ENCODE measurements at places on chromosomes 2 and 18.

DNA sequence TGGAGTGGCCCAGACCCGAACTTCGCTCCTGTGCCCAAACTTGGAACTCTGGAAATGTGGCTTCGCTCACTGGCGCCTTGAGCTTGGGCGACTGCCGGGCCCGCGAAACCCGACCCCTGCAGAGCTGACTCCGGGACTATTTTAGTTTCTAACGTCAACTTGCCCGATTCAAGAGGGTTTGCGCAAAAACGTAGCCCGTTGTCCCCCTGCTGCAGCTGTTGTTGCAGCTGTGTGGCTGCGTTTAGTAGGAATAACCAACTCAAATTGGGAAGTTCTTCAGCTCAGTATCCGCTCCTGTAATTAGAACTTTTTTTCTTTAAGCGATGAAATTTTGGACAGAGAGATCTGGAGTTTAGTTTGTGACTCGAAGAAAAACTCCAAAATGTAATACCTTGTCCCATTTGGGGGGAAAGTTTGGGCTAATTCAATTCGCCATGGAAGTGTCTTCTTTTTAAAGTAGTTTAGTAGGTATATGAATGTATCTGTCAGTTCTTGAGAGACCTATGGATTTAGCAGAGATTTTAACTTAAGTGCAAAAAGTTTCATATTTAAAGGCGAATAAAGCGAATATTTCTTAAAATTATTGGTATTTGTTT is 559 bp downstream of the MYL12A start:
- DNase-seq, result no peak

DNA sequence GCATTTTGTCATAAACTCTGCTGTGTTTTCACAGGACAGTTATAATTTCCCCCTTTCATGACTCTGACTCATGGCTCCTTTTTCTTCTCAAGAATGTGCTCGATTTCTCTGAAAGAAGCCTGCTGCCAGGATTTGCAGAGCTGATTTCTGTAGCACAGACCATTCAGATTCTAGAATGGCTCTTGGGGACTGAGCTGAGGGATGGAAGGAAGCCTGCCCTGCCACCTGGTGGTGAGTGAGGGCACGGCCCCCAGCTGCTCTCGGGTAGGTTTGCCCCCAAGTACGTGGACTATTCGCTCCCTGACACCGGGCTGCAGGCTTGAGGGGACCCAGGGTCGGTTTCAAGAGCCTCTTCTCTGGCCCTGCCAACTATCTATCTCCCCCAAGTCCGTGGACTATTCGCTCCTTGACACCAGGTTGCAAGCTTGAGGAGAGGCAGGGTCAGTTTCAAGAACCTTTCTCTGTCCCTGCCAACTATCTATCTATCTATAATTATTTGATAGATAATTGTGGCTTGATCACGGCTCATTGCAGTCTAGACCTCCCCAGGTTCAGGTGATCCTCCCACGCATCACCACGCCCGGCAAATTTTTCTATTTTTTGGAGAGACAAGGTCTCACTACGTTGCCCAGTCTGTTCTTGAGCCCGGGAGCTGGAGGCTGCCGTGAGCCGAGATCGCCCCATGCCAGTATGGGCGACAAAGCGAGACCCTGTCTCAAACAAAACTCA is 1.4 kb upstream of the SMYD5 start:
- DNase-seq, result peak; percentile 82

- DNase-seq, result peak; percentile 15
Observed at GRCh38 chr2:24214880-24215279, 40.0 kb downstream of the FAM228A start.

DNA sequence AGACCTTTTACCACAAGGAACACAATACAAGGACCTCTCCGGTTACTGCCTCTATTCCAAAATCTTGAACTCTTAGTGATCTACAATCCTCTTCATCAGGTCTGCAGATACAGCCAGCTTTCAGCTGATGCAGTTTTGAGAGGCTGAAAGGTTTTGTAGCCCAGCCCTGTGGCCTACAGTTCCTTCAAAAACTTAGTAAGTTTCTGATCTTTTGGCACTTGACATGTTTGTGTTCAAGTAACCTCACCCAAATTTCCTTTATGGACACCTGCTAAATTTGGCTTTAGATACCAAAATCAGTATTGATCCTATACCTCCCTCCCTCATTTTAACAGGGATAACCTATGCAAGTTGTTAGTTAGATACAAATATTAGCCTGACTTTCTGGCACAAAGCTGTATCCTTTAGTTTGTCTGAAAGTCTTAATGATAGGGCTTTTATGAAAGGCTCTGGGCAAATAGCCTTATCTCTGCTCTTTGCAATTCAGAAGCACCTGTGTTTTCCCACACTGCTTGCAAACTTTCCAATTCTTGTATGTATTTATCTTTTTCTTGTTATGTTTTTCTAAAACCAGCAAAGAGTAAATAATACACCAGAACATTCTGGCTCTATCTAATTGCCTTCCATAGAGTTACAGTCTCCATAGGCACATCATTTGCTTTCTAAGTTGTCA is 650.5 kb upstream of the KLHL29 start:
- DNase-seq, result no peak

- DNase-seq, result no peak
Observed at GRCh38 chr2:169300636-169301530, 61.5 kb downstream of the LRP2 start.

DNA sequence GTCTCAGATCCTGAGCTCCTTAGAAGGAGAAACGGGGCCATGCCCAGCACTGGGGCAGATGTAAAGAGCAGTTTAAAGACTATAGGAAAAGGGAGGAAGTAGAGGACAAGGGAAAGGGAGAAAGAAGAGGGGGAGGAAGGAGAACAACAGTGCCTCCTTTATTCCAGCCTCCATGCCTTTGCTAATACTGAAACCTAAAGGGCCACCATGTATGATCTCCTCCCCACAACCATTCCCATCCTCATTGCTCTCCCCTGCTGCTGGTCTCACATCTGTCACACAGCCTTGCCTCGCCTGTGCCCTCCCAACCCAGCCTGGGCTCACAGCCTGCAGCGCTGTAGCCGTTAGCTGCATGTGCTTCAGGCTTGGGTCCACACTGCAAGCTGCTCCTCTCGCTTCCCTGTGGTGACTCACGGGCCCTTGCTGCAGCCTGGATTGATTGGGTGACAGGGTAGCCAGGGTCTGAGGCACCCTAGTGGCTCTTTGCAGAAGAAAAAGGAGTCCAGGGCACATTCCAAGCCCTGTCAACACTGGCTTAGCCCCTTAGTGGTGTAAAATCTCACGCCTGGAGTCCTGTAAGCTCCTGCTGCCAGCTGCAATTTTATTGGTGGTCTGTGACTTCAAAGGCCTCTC is 281.9 kb downstream of the SRBD1 start:
- no peak for DNase-seq

- DNase-seq, result peak; percentile 15
Observed at GRCh38 chr2:120346667-120347358, 877 bp downstream of the INHBB start.

GRCh38 chr2:168300460-168300859 is 53.1 kb upstream of the STK39 start:
- no peak for DNase-seq

- DNase-seq, result no peak
Observed at GRCh38 chr2:144471305-144472045, 48.4 kb downstream of the ZEB2 start.

DNA sequence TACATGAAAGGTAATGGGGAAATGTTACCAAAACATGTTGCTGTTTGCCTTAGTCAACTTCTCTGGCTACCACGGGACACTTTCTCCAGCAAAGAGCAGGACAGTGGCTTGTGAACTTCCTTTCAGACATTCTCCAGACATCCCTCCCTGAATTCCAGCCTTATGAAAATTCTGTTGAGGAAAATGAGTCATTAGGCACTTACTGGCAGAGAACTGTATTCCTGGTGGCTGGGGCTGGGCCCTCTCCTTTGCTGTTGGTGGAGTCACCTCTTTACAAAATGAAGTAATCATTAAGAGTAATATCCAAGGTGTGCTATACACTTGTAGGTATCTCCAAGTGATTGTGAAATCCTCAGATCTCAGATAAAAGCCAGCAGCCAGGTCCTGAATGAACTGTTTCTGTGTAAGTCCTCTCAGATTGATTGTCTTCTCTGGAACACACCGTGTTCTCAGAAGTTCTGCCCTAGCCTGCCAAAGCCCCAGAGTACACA is 1.3 kb upstream of the FAP start:
- DNase-seq, result no peak

DNA sequence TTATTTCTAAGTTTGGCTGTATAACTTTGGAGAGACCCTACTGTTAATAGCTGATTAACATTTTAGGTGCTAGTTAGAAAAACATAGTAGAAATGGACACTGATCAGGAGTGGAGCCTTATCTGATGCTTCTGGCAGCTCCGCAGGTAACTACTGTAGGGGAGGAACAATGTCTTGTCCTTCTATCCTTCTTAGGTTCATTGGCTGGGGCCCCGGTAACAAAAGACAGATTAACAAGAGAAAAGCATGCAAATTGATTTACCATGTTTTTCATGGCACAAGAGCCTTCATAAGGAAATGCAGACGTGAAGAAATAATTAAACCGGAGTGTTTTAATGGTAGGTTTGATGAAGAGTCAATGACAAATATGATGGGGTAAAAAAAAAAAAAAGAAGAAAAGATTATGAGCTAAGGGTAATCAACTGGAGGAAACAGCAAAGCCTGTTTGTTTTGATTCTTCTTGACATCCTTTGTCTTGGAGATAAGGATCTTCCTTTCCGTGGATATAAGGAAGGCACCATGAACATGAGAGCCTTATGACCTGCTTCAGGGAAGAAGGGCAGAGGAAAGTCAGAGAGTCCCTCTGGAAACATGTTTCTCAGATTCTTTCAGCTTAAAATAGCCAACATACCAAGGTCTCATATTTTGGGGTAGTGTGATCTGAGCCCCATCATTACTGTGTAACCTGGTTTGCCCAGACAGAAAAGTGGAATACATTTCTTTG is 62.4 kb upstream of the GCFC2 start:
- DNase-seq, result no peak

DNA sequence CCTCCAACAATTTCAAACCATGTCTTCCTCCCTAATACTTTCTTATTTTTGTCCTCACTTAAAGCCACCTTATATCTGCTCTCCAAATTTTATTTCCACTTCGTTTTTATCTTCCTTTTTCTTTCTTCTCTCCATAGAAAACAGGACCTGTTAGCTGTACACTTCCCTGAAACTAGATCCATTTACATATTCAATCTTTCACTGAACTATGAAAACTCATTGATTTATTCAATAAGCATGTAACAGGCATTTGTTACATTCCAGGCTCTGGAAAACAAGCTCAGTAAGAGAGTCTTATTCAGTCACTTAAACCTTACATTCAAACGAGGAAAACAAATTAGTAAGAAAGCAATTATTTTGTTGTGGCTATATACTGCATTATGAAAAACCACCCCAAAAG is 1225.3 kb downstream of the SUCLG1 start:
- no peak for DNase-seq

GRCh38 chr2:88549616-88550292 is 77.5 kb downstream of the EIF2AK3 start:
- no peak for DNase-seq

DNA sequence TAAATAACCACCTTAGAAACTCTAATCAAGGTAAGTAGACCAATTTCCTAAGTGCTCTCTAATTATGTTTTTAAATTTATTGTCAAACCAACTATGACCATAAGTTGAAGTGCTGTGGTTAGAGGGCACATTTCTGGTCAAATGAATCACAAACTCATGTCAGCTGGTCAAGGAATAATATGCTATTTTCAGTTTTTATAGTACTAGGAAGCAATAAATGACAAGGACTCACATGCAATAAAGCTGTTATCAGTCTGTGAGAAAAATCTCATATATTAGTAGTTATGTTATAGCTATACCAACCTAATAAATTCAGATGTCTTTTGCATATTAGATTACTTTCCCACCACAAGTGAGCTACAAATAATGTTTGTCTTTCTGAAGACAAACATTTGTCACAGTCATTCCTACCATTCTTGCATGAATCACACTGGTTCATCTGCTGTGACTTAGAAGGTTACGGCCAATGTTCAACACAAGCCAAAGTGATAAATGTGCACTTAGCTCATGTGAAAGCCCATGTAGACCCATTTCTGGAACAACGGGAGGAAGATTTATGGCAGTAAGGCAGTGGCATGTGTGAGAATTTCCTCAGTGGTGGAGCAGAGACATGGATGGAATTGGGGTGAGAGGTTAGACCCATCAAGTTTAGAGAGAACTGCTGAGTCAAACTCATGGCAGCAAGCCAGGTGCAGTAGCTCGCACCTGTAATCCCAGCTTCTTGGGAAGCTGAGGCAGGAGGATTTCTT is 27.4 kb upstream of the CCNYL1 start:
- DNase-seq, result no peak

DNA sequence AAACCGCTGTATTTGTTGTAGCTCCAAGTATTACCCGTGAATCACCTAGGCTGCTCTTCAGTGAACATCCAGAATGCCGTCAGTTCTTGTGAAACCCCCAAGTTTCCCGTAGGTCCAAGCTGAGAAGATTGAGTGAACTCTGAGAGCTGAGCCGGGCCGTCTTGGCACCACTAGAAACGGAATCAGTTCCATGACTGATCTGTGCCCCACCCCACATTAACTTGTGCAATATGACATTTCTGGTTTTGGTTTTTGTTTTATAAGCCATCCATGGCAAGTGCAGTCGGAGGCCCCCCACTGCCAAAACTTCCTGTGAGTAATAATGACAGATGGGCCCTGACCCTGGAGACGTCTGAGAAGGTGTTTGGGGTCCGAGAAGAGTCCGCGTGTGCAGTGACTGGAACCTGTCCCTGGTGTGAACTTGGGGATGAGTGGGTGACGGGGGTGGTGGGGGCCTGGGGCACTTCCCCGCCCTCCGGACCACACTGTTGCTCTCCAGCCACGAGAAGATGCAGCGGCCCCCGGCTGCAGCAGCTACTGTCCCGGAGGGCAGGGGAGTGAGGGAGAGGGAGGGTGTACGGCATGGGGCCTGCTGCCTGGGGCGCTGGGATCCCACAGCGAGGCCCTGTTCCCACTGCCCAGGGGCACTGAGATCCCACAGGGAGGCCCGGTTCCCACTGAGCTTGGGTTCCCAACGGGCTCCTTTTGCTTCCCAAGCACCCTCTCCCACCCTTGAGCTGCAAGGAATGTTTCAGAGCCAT is 26.5 kb downstream of the NFATC1 start:
- no peak for DNase-seq

- DNase-seq, result peak; percentile 79
Observed at GRCh38 chr2:241739651-241740050, 5.2 kb downstream of the D2HGDH start.

DNA sequence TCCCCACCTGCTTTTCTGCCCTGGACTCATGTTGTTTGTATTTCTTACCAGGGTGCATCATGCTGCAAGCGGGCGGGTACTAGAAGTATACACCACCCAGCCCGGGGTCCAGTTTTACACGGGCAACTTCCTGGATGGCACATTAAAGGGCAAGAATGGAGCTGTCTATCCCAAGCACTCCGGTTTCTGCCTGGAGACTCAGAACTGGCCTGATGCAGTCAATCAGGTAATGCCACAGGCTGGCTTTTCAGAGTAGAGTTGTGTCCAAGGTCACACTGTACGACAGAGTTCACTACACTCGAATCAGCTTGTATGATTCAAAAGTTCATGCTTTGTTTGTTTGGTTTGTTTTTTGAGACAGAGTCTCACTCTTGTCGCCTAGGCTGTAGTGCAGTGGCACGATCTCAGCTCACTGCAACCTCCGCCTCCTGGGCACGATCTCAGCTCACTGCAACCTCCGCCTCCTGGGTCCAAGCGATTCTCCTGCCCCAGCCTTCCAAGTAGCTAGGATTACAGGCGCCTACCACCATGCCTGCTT is 19.4 kb downstream of the SRSF7 start:
- DNase-seq, result no peak

Data from activated T-cell treated with anti-CD3 and anti-CD28 coated beads, Interleukin-2, amount 50 U/mL, for 72 hours (primary cell).